Esophagus muscularis mucosa (tissue), 4 donors: ENCODE measurements at places on chromosomes 3 and 15. TPM values are rescaled to one million over a fixed set of nuclear protein-coding genes. Genes with fewer than 3 reads are reported as not detected.

GRCh38 chr3:104642827-104643226, 723.9 kb upstream of the ALCAM start:
- H3K27ac ChIP-seq: no peak overlapping the region
- no peak overlapping the region for H3K4me3 ChIP-seq
- H3K27me3 ChIP-seq: no peaks in the 10 kb centered on the region
- DNase-seq: no peak

DNA sequence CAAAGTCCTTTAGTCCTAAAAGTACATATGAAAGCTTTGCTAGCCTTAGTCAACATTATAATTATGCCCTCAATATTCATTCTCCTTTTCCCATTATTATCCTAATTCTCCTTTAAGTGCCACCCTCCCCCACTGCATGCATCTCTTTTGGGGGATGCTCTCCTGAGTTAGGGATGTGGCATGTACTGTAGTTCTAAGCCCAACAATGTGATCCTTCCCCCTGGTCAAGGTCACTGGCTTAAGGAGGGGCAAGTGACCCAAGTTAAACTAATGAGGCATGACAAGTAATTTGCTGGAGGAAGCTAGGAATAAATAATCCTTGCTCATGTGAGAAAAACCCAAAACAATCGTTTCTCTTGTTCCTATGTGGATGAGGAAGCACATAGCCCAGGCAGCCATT, 343.9 kb upstream of the SUCLG2 start:
- no peaks in the 10 kb centered on the region for H3K27me3 ChIP-seq
- H3K4me3 ChIP-seq: no peak overlapping the region
- H3K4me1 ChIP-seq: no peaks in the 10 kb centered on the region
- no peaks in the 10 kb centered on the region for H3K36me3 ChIP-seq

DNA sequence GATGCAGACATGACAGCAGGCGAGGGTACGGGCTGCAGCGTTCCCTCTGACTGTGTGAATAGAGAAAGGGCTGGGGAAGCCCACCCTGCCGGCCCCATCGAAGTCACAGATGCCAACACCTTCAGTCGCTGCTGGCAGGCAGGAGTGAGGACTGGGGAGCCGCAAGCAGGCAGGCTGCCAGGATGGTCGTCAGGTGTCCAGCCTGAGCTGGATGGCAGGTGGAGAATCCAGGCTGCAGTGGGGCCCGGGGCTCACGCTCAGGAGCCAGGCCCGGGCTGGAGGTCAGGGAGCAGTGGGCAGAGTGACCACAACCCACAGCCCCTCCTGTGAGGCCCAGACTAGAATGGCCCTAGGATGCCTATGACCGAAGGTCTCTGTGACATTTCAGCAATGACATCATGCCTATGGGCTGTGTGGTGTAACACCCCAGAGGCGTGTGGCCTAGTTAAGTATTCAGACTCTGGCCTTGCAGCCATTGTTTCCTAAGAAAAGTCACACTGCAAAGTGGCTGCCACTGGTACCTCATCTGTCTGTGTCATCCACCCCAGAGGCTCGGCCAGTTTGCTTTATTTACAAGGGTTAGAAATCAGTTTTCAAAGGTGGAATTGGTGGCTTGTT, 15.7 kb downstream of the PRR23E start:
- no peak overlapping the region for H3K27ac ChIP-seq
- H3K4me1 ChIP-seq: no peaks in the 10 kb centered on the region
- no peak overlapping the region for H3K4me3 ChIP-seq
- DNase-seq: peak; percentile 72

- DNase-seq: no peak
- no peak overlapping the region for H3K4me3 ChIP-seq
- no peaks in the 10 kb centered on the region for H3K27me3 ChIP-seq
- no peak overlapping the region for H3K27ac ChIP-seq
- H3K4me1 ChIP-seq: peaks cover 4% of the 10 kb centered on the region
These were observed 357.0 kb upstream of the ICE2 start for GRCh38 chr15:60835974-60836373.

- H3K27me3 ChIP-seq: no peaks in the 10 kb centered on the region
- no peak for DNase-seq
- no peak overlapping the region for H3K4me3 ChIP-seq
- no peaks in the 10 kb centered on the region for H3K36me3 ChIP-seq
- H3K4me1 ChIP-seq: no peaks in the 10 kb centered on the region
- no peak overlapping the region for H3K27ac ChIP-seq
These were observed 166.0 kb upstream of the SATB1 start for GRCh38 chr3:18591120-18591519.

DNA sequence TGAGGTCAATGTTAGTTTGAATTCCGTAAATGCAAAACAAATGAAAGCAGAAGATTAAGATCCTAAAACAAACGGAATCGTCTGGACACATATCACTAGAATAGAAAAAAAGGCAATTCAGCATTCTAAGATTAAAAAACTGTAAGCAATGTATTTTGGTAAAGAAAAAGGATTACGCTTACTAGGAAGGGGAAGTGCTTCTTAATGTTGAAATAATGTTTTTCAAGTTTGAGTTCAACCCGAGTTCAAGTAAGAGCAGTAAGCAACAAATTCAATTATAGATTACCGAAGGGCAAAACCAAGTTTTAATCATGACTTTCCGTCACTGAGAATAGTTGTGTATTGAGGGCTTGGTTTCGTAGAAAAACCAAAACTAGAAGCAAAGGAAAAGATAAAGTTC, 637 bp downstream of the CIP2A start:
- H3K36me3 ChIP-seq: peaks cover 4% of the 10 kb centered on the region

- DNase-seq: no peak
- H3K4me3 ChIP-seq: no peak overlapping the region
- H3K27ac ChIP-seq: no peak overlapping the region
- peaks cover 6% of the 10 kb centered on the region for H3K27me3 ChIP-seq
- H3K36me3 ChIP-seq: no peaks in the 10 kb centered on the region
- no peaks in the 10 kb centered on the region for H3K4me1 ChIP-seq
These were observed 284.1 kb upstream of the ONECUT1 start for GRCh38 chr15:53074221-53074620.

- no peaks in the 10 kb centered on the region for H3K27me3 ChIP-seq
- no peak overlapping the region for H3K27ac ChIP-seq
- no peak overlapping the region for H3K4me3 ChIP-seq
- DNase-seq: no peak
These were observed 8.1 kb upstream of the SLC9A9 start for GRCh38 chr3:143856252-143856970.

DNA sequence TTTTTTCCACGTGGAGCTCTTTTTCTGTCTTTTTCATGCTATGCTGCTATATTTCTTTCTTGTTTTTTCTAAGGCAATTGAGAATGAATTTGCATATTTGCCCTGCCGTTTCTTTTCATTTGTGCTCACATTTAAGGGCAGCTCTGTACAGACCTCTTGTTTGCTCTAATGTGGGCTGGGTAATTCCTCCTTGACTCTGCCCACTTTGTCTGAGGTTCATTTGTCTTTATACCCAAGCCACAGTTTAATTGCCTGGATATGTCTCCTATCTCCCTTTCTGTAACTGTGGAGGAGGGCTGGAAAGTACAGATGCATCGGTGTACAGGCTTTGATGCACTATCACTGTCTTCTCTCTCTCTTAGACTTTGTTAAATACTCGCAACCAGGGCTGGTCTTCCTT, 195.9 kb downstream of the EPHB1 start:
- H3K27me3 ChIP-seq: no peaks in the 10 kb centered on the region
- DNase-seq: no peak
- no peaks in the 10 kb centered on the region for H3K4me1 ChIP-seq
- no peaks in the 10 kb centered on the region for H3K36me3 ChIP-seq

DNA sequence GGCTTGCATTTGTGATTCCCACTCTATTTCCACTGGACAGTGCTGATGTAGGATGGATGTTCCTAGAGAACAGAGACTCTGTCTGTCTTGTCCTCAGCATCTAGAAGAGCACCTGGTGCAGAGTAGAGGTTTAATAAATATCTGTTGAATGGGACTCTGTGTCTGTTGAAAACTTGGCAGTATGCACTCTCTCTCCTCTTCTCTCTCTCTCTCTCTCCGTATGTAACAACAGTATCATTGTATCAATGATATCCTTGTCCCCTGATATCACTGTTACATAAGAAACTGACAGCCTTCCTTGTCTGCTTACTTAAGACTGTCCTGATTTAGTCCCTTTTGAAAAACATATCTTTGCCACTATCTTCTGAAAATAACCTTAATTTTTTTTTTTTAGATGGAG, 24.3 kb upstream of the MGLL start:
- H3K36me3 ChIP-seq: no peaks in the 10 kb centered on the region
- no peak overlapping the region for H3K27ac ChIP-seq
- peak; percentile 17 for DNase-seq
- no peaks in the 10 kb centered on the region for H3K4me1 ChIP-seq

GRCh38 chr3:58858126-58858525, 191.6 kb upstream of the FAM3D start:
- no peaks in the 10 kb centered on the region for H3K4me1 ChIP-seq
- DNase-seq: no peak
- no peak overlapping the region for H3K27ac ChIP-seq
- H3K4me3 ChIP-seq: no peak overlapping the region
- no peaks in the 10 kb centered on the region for H3K36me3 ChIP-seq
- H3K27me3 ChIP-seq: no peaks in the 10 kb centered on the region

DNA sequence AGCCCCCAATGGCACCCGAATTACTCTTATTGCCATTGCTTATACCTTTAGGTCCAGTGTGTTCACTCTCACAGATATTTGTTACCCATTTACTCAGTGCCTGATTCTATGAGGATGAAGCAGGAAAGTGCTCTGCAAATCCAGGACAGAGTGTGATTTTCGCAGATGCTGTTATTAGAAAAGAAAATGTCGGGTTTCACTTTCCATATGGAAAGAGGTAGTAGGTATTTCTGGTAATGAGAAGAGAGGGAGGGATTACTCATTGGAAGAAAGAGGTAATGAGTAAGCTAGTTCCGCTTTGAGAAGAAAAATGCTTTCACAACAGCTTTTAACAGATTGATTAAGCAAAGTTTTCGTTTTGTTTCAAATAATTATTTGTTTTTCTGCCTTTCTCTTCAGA, 336.3 kb upstream of the CFAP20DC start:
- H3K4me3 ChIP-seq: no peak overlapping the region
- no peaks in the 10 kb centered on the region for H3K36me3 ChIP-seq
- DNase-seq: no peak
- no peaks in the 10 kb centered on the region for H3K27me3 ChIP-seq
- no peaks in the 10 kb centered on the region for H3K4me1 ChIP-seq
- no peak overlapping the region for H3K27ac ChIP-seq

GRCh38 chr15:51405693-51406523, 64.5 kb downstream of the GLDN start:
- H3K27ac ChIP-seq: no peak overlapping the region
- peaks cover 6% of the 10 kb centered on the region for H3K27me3 ChIP-seq
- no peaks in the 10 kb centered on the region for H3K36me3 ChIP-seq
- no peak overlapping the region for H3K4me3 ChIP-seq

DNA sequence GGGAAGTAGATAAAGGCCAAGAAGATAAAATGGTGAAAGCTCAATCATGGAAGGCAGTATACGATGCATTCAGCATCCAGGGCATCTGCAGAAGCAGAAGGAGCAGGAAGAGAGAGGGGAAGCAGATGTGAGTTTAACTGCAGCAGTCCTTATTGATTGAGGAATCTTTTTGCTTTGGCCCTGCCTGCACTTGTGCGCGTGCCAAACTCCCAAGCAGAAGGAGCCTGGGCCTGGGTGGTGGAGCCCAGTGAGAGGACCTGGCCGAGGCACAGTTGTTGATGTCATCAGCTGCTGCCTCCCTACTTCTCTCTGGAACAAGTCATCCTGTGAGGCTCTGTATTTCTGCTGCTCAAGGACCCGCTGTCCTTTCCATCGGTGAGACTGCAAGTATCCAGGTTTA, 65.5 kb upstream of the ROPN1 start:
- peaks cover 18% of the 10 kb centered on the region for H3K4me1 ChIP-seq
- DNase-seq: no peak
- H3K36me3 ChIP-seq: no peaks in the 10 kb centered on the region
- H3K4me3 ChIP-seq: no peak overlapping the region
- H3K27ac ChIP-seq: peak overlapping the region; percentile 16

DNA sequence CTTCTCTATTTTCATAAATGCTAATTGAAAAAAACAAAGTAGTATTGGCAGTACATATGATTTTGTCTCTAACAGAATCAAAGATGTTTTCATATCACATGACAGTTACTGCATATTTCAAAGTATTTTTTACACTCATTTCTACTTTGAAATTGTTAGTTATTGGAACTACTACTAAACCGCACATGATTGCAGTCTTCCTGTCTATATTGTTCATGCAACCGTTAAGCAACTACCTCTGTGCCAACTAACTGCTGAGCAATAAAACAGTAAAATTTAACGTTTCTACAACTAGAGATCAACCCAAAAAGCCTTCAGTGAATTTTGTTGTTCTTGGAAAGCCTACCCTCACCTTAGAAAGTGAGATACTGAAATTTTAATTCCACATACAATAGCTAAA, 64.2 kb downstream of the DMXL2 start:
- H3K4me1 ChIP-seq: no peaks in the 10 kb centered on the region
- no peak overlapping the region for H3K4me3 ChIP-seq
- H3K36me3 ChIP-seq: no peaks in the 10 kb centered on the region
- DNase-seq: no peak

DNA sequence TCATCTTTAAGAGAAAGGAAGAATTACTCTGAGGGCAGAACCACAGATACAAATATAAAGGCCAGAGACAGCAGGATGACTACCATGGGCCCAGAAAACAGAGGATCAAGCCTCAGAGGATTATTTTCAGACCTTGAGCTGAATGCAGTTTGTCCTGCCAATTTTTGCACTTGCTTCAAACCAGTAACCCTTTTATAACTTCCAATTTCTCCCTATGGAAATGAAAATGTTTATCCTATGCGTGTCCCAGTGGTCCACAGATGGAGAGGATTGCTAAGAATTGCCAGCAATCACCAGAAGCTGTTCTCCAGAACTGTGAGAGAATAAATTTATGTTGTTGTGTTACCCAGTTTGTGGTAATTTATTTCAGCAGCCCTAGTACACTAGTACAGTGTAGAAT, 26.4 kb upstream of the MME start:
- no peak overlapping the region for H3K4me3 ChIP-seq
- H3K36me3 ChIP-seq: no peaks in the 10 kb centered on the region
- no peaks in the 10 kb centered on the region for H3K27me3 ChIP-seq
- no peak overlapping the region for H3K27ac ChIP-seq
- DNase-seq: no peak
- H3K4me1 ChIP-seq: no peaks in the 10 kb centered on the region

GRCh38 chr3:112888381-112889085, 41.9 kb upstream of the CD200R1L start:
- H3K4me3 ChIP-seq: no peak overlapping the region
- H3K27ac ChIP-seq: no peak overlapping the region
- H3K36me3 ChIP-seq: no peaks in the 10 kb centered on the region
- no peak for DNase-seq
- H3K27me3 ChIP-seq: no peaks in the 10 kb centered on the region

Gene INSYN1
- 26.4 TPM for total RNA-seq

Gene AP3B2
- total RNA-seq: 1.2 TPM

Gene ZNF770
- total RNA-seq: 19.1 TPM

Gene TIMP4
- total RNA-seq: 24.1 TPM

Gene GOLGA6B
- not detected for total RNA-seq

Gene SLC24A5
- not detected for total RNA-seq

Gene UROC1
- total RNA-seq: not detected

Gene SLC51B
- not detected for total RNA-seq

Gene INAFM2
- 41.3 TPM for total RNA-seq

Gene ITIH3
- total RNA-seq: 3.2 TPM

Gene IL17RE
- 1.2 TPM for total RNA-seq

Gene MORC1
- not detected for total RNA-seq
